ENCODE measurements at places on chromosomes 13 and 19. TPM values are rescaled to one million over a fixed set of nuclear protein-coding genes. Genes with fewer than 3 reads are reported as not detected.

DNA sequence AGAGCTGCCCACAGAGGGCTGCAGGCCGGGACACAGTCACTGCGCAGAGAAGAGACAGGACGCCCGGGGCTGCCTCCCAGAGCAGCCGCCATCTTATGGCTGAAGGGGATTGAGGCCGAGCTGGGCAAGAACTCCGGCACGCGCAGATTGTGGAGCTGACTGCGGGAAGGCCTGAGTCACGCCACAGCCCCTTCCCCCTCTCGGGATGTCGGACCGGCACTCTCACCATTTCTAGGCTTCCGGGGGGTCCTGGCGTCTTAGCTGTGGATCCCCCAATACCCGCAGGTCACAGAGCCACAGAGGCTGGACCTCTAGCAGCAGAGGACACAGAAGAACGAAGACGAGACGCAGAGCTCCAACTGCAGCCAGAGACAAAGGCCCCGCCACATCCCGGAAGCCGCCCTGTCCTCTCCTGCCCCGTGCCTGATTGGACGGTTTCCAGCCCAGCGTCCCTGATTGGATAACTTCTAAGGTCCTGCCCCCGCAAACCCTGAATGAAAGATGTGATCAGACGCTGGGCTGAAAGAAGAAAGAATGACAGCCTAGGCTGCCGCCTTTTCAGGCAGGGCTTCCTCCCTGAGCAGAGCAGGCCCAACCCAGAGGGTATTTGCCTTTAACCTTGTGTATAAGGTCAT is at the start of gene ZNF43:
Gene ZNF43, minus strand, starts transcription at position 373 of the 635 bp plus-strand sequence. Its CDS starts 144 bp downstream, at position 229.
- peak; percentile 99 for DNase-seq

GRCh38 chr19:49655570-49656455 is 9.8 kb downstream of the IRF3 start:
- no peak for DNase-seq

DNA sequence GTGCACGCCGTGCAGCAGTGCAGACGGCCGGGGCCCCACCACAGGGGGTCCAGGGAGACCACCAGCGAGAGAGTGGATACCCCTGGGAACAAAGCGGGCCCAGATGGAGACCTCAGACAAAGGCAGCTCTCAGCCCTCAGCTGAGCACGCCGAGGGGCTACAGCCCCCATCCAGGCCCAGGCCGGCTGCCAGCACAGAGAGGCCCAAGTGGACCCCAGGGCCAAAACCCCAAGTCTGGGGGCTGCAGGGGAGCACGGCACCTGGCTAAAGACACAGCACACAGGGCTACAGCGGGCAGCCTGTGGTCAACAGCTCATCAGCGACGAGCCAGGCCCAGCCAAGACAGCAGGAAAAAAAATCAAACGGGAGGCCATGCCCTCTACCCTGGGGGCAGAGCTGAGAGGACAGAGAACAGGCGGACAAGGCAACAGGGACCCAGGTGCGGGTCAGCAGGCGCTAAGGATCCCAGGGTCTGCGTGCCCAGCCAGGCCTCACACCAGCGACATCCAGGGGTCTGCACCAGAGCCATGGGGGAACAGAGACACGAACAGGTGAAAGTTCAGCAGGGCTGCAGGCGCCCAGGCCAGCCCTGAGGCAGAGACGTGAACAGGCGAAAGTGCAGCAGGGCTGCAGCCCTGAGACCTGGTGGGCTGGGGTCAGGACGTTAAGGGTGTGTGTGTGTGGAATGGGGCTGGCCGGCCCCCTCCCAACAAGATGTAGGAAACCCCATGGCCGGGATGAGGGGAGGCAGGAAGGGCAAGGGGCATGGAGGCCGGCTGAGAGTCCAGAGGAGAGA is 34.3 kb downstream of the RASA3 start:
- peak; percentile 0 for DNase-seq

DNA sequence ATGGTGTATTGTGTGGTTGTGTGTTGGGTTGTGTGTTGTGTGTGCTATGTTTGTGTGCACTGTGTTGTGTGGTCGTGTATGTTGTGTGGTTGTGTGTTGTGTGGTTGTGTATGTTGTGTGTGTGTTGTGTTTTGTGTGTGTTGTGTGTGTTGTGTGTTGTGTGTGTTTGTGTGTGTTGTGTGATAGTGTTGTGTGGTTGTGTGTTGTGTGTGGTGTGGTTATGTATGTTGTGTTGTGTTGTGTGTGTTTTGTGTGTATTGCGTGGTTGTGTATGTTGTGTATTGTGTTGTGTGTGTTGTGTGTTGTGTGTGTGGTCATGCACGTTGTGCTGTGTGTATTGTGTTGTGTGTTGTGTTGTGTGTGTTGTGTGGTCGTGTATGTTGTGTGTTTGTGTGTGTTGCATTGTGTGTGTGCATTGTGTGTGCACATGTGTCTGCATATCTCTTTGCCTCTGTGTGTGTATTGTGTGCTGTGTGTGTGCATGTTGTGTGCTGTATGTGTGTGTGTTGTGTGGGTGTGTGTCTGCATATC is 2.9 kb downstream of the C3 start:
- DNase-seq: no peak

GRCh38 chr19:50512999-50513745 is 541 bp downstream of the ASPDH start:
- no peak for DNase-seq

GRCh38 chr13:110240352-110240751 is 66.6 kb downstream of the COL4A1 start:
- no peak for DNase-seq

Gene DKKL1
- not detected for total RNA-seq

Gene SERPINE3
- not detected for total RNA-seq

DNA sequence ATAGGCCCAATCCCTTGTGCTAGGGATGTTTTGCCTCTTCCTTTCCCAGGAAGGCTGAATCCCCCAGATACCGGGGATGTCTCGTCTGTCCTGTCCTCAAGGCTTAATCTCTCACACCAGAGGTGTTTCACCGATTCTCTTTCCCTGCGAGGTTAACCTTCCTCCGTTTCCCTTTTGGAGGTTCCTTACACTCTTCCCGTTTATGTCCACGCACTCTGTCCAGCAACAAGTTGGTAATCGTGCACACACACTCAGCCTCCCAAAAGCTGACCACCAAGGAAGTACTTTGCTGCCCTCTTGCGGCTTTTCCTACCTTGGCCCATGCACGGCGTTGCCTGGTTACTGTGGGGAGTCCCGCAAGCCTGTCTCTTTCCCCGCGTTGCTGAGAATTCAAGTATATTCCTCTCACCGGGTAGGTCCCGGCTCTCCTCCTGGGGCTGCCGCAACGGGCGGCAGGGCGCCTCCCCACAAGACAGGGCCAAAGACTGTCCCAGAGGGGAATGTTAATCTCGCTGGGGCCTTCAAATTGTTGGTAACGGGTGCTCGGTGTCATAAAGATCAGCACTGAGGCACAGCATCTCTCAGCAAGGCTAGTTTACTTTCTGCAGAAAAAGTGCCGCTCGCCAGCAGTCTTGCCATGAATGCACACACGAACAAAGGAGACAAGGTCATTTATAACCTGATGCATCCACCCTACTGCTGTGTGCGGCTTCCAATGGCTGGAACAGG is 36.7 kb upstream of the CD177 start:
- DNase-seq: no peak

DNA sequence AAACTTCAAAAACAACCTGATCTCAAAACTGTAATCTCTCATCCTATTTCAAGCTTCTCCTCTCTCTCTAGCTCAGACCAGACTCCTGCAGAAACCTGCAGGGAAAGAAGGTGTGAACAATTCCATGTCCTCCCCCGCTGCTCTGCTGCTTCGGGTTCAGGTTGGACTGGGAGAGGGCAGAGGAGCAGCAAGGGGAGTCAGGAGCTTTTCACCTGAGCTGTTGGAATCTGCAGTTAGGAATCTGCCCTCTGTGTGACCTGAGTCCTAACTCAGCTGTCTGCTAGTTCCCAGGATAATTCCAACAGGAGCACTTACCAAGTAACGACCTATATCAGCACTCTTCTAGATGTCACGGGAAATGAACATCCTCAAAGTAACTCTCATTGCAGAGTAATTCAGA is 118.3 kb downstream of the DNAJC15 start:
- DNase-seq: no peak

Gene NCCRP1
- total RNA-seq: 0.81 TPM

GRCh38 chr13:24127116-24127631 is 33.3 kb upstream of the SPATA13 start:
- DNase-seq: no peak

All from thyroid gland (tissue), 4 donors.